Activated CD8-positive, alpha-beta memory T cell treated with anti-CD3 and anti-CD28 coated beads for 1 hour (primary cell): ENCODE measurements at places on chromosomes 5 and 9.

DNA sequence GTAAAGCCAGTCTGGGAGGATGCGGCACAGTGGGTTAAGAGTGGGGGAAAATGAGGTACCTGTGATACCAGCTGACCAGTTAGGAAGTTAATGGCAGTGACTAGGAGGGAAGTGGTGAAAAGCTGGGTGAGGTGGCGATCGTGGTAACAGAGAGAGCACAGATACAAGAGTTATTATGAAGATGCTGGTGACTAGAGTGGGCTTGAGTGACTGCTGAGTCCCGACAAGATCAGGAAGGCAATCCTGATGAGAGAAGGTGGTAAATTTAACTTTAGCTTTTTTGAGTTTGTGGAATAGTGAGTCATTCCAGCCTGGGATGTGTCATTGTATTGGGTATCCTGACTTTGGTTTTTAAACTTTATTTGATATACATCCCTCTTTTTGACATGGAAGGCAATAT lies 38.8 kb downstream of the CMYA5 start:
- no peak for DNase-seq

- no peak for DNase-seq
These were observed 73.9 kb upstream of the DAB2IP start for GRCh38 chr9:121577572-121577971.

DNA sequence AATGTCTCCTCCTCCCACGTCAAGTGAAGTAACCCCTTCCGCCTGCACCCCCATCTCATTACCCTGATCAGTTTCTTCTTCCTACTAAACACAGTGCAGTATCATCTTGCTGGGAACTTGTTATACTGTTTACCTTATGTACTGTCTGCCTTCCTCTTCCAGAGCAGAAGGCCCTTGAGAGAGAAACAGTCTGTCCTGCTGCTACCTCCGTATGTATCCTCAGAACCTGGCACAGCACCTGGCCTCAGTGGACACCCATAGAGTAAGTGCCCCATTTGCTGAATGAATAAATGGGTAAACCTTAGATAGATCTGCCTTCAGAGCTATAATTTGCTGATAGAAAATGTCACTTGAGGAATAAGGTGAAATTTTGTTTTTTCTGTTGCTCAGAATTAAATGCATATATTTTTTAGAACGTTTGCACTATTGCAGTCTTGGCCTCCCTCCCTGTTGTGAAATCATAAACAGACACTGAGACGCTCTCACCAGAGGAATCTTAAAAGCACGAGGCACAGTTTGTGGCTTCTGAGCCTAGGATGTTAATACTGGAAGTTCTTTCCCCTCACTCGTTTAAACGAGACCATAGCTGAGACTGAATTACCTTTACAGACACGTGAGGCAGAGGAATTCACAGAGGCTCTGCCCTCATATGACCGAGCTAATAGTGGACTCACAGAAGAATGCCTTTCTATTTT lies 223.1 kb upstream of the DAP start:
- DNase-seq = no peak

DNA sequence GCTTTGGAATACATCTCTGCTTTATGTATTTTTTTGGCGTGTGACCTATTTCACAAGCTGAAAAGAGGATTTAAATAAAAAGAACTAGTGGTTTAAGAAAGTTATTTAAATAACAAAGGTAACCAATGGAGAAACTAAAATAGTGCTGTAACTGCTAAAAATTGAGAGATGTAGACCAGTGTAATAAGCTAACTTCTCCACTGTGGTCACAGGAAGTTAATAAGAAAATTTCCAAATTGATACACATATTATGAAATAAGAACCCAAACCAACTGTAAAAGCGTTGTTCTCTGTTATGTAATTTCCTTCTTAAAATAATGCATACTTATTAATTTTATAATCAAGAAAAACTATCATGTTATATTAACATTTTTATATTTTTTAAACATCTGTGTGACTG lies 29.1 kb upstream of the ZFAND5 start:
- no peak for DNase-seq

- DNase-seq = no peak
These were observed 24.4 kb upstream of the GRAMD2B start for GRCh38 chr5:126398791-126399190.

- no peak for DNase-seq
These were observed 100.4 kb upstream of the SAP30L start for GRCh38 chr5:154345255-154345952.

GRCh38 chr5:146209714-146210113 lies 6.3 kb downstream of the RBM27 start:
- DNase-seq = no peak

- no peak for DNase-seq
These were observed 109.5 kb downstream of the TENT4A start for GRCh38 chr5:6822556-6823343.

- DNase-seq = no peak
These were observed 71.4 kb downstream of the CARTPT start for GRCh38 chr5:71790433-71790832.

- DNase-seq = no peak
These were observed 67.8 kb downstream of the TMEM167A start for GRCh38 chr5:83009408-83009807.

- no peak for DNase-seq
These were observed 52.6 kb downstream of the PDCD1LG2 start for GRCh38 chr9:5562806-5563416.

DNA sequence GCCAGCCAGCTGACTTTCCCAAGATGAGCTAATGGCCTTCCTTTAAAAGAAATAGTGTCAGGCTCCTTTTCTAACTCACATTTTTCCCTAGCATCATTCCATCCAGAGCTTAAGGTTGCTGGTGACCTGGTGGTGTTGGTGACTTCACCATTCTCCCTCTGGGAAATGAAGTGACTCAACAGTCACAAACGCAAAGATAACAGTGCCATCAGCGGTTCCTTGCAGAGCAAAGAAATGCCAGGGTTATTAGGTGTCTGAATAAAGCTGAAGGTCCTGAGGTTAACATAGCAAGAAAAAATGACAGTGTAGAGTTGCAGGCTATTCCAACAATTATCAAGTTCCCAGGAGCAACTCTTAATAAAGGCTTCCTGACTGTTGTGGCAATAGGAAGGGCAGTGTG lies 111.8 kb upstream of the SLC44A1 start:
- DNase-seq = no peak

DNA sequence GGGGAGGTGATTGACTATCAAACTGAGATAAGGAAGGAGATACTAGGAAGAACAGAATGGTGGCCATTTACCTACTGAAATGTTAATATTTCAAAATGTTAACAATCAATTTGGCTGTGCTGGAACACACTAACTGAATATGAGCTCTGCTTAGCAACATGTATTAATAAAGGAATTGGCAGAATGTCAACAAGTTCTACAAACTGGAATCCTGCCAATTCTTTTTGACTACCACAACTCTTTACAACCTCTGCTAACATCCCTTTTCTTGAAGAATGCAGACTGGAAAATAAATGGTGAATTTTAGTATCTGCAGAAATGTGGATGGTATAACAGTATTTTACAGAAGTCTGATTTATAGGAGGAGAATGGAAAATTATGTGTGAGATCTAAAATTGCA lies 446.4 kb downstream of the ISL1 start:
- no peak for DNase-seq

DNA sequence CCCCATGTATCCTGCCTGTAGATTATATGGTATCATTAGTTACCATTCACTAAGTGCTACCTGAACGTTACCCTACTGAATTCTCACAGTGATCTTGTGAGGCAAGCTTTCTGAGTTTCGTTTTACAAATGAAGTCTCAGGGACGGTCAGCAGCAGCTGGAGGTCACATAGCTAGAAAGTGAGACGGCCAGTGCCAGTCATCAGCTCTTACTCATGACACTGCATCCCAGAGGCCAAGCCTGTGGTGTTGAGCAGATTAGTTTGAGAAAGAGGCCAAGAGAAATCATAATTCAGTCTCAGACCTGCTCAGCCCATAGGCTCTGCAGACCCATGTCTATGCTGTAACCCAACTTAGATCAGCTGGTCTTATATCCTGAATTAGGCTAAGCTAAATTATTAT lies 95.7 kb upstream of the EGFLAM start:
- no peak for DNase-seq

GRCh38 chr9:77975806-77976205 lies 55.8 kb downstream of the GNAQ start:
- DNase-seq = no peak

GRCh38 chr5:132629230-132629944 lies 28.6 kb upstream of the IL13 start:
- no peak for DNase-seq

- DNase-seq = no peak
These were observed 136.6 kb downstream of the PAX5 start for GRCh38 chr9:36897478-36897877.

DNA sequence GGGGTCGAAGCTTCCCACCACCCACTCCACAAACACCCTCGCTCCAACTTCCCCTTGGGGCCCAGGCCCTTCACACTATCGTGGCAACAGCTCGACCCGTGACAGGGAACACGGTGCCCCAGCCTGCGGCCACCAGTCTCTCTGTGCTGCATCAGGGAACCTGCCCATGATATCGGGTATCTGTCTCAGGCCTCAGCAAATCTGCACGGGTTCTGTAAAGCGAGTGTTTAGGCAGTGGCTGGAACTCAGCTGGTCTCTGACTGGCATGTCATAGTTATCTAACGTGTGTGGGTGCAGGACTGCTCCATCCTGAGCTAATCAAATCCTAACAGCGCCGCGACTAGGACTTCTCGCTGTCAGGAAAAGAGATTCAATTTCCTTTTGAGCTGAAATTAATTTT lies 42.9 kb downstream of the DBH start:
- no peak for DNase-seq

GRCh38 chr5:158013939-158014338 lies 155.0 kb upstream of the CLINT1 start:
- DNase-seq = no peak

GRCh38 chr9:97923529-97924108 lies 1.3 kb upstream of the TRMO start:
- peak; percentile 55 for DNase-seq

- DNase-seq = no peak
These were observed 651 bp downstream of the HRH2 start for GRCh38 chr5:175658299-175659145.

DNA sequence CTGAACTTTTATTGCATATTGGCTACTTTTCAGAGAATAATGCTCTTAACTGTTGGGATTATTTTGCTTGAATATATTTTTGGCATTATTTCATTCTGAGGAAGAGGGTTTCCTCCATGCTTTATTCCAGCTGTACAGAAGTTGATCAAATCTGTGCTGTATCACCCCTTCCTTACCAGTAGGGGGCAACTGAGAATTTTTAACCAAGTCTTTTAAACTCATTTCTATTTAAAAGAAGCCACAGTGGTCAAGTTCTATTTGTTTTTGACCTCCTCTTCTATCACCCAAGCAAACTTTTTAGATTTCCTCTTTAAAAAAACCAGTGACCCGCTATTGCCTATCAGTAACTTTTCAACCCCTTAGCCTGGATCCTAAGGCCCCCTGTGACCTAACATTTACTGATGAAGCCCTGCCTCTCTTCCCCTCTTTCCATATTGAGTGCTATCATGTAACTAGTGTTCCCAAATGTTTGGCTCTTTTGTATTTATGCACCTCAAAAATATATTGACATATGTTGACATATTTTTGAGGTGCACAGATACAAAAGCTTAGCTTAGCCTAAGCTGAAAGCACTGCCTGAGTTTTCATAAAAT lies 80.6 kb downstream of the FBXO4 start:
- DNase-seq = no peak

- no peak for DNase-seq
These were observed 111.4 kb downstream of the SLC28A3 start for GRCh38 chr9:84229191-84229590.

DNA sequence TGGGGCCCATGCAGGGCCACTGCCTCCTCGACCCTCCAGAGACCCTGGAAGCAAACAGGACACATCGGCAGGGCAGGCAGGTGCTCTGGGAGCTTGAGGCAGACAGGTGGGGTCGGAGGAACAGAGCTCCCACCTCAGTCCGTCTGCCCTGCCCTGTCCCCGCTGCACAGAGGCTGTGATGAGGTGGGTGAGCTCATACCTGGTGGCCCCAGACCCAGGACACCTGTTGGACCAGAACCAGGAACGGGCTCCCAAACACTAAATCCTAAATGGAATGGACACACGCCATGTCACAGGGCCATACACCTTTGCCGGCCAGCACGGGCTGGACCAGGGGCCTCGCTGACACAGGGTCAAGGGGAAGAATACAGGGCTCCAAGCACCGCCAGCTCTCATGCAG lies 5.5 kb downstream of the SOHLH1 start:
- DNase-seq = no peak

GRCh38 chr5:136769900-136770684 lies 404.7 kb upstream of the TRPC7 start:
- no peak for DNase-seq

DNA sequence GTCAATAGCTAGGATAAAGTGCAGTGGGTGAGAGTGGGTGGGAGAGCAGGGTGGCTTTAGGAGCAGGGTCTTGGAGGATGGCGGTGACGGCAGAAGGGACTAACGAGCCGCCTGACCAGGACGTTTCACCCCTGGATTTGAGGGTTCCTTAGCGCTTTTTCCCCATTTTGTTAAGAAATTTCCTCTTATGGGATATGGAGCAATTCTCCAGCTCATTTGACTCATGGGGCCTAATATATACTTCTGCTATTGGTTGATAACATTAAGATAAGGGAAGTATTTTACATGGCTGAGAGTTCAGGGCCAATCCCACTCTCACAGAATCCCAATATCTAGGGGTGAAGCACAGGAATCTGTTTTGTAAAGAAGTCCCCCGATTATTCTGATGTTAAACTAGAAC lies 17.6 kb downstream of the CD180 start:
- DNase-seq = no peak

- DNase-seq = no peak
These were observed 78.3 kb upstream of the PCSK5 start for GRCh38 chr9:75812141-75812540.
